Vagina (tissue), 2 donors: ENCODE measurements at places on chromosomes 5 and 9. TPM values are rescaled to one million over a fixed set of nuclear protein-coding genes. Genes with fewer than 3 reads are reported as not detected.

- H3K4me3 ChIP-seq, result no peak overlapping the region
- no peaks in the 10 kb centered on the region for H3K27me3 ChIP-seq
- peaks cover 12% of the 10 kb centered on the region for H3K4me1 ChIP-seq
- DNase-seq, result no peak
Observed at GRCh38 chr9:114958021-114958843, 27.8 kb upstream of the TNFSF8 start.

DNA sequence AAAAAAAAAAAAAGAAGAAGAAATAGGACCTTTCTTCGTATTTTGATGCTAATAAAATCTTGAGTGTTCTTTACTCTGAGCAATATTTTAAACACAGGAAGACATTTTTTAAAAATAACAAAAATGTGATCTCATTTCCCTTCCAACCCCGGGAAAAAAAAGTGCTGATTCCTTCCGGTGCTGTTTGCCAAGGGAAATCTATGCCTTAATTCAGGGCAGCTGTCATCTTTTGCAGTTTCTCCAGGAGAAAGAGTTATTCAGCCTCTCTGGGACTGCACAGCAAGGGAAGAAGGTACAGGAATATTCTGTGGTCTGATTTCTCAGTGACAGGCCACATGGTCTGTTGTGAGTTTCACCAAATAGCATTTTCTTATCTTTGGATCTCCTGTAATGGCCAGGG, 291.9 kb upstream of the IRX1 start:
- no peaks in the 10 kb centered on the region for H3K27me3 ChIP-seq
- no peak overlapping the region for H3K27ac ChIP-seq
- H3K4me1 ChIP-seq, result no peaks in the 10 kb centered on the region
- H3K36me3 ChIP-seq, result no peaks in the 10 kb centered on the region
- H3K4me3 ChIP-seq, result no peak overlapping the region

DNA sequence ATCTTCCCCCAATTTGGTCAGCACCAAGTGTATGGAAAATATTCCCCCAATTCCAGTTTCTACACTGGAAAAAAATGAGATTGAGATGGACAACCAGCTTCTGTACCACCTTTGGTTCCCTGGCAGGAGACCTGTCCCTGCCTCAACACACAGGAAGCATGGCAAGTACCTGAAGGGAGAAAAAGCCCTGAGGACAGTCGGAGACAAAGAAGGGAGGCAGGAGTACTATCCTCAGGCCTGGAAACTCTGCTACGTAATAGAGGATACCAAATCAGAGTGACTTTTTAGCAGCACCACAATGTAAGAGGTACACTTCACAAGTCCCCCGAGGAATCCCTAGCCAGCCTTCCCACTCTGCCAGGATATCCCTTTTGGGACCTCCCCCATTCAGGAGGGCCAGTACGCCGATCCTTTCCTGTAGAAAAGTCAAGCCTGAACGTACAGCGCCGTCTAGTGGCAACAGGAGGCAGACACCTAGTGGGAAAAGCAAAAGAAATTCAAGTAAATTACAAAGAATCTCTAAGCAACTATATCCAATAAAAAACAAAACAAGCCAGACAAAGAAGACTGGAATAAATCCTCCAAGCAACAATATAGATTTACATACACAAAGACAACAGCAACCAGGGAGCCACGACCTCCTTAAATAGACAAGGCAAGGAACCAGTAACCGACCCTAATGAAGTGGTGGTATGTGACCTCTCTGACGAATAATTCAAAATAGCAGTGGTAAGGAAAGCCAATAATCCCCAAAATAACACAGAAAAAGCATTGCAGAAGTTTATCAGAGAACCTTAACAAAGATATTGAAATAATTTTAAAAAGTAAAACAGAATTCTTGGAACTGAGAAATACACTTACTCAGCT, 63.3 kb upstream of the SLCO6A1 start:
- no peak overlapping the region for H3K27ac ChIP-seq
- H3K4me3 ChIP-seq, result no peak overlapping the region
- DNase-seq, result no peak
- no peaks in the 10 kb centered on the region for H3K36me3 ChIP-seq
- H3K27me3 ChIP-seq, result no peaks in the 10 kb centered on the region
- H3K4me1 ChIP-seq, result no peaks in the 10 kb centered on the region

DNA sequence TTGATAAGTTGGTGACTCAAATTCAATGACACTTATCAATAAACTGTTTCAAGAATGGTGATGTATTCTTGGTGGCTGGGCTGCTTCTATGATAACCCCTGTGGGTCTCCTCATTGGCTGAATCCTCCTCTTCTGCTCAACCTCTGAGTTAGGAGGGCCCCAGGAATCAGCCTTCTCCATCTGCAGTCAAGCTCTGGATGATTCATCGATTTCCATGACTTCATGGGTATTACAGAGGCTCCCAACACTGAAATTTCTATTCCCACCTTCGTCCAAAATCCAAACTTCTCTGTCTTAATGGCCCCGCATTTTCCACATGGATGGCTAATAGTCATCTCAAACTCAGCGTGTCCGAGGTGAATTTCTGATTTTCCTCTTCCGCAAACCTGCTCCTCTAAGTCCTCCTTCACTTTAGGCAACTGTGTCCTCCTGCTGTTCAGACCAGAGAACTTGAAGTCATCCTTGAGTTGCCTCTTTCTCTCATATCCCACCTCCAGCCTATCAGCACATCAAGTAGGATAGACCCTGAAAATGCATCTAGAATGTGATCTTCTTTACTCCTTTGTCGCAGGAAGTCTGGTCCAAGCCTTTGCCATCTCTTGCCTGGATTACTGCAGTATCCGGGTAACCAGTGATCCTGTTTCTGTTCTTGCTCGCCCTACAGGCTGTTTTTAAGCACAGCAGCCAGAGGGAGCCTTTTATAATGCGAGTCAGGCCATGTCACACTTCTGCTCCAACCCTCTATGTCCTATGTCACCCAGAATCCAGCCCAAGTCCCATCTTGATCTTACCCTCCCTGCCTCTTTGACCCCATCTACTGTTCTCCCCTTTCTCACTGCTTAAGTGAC, 41.4 kb upstream of the IL7R start:
- H3K27me3 ChIP-seq, result no peaks in the 10 kb centered on the region
- H3K4me3 ChIP-seq, result no peak overlapping the region
- H3K4me1 ChIP-seq, result no peaks in the 10 kb centered on the region
- no peaks in the 10 kb centered on the region for H3K36me3 ChIP-seq

PCDHGB4 gene
- total RNA-seq, result 10.3 TPM

DNA sequence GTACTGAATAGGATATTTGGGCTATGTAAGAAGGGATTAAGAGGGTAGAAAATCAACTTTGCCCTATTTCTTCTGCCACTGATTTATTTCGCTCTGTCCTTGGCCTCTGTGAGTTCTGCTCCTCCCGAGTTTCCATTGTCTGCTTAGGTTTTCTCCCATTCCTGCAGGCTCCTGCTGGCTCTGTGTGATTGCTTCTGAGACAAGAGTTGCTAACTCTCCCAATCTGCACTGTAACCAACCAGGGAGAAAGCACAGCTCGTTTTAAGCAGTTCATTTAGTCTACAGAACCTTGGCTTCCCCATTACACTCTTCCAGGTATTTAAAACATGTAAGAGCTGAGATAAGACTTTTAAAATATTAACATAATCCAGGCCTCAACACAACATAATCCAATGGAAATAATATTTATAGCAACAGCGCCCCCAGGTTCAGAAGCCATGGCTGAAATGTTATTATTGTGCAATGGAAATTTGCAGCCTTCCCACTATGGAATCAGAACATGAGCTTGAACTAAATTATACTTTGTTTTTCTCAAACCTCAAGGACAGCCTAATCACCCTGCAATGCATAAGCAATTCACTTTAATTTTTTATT, 203.5 kb downstream of the ERCC6L2 start:
- H3K36me3 ChIP-seq, result no peaks in the 10 kb centered on the region
- H3K27ac ChIP-seq, result no peak overlapping the region
- H3K4me3 ChIP-seq, result no peak overlapping the region
- no peaks in the 10 kb centered on the region for H3K4me1 ChIP-seq
- no peaks in the 10 kb centered on the region for H3K27me3 ChIP-seq

- no peak for DNase-seq
- no peak overlapping the region for H3K27ac ChIP-seq
- H3K27me3 ChIP-seq, result no peaks in the 10 kb centered on the region
- H3K4me3 ChIP-seq, result no peak overlapping the region
- H3K4me1 ChIP-seq, result no peaks in the 10 kb centered on the region
Observed at GRCh38 chr5:91345461-91345860, 37.7 kb downstream of the ARRDC3 start.

IPPK gene
- 39.5 TPM for total RNA-seq

DNA sequence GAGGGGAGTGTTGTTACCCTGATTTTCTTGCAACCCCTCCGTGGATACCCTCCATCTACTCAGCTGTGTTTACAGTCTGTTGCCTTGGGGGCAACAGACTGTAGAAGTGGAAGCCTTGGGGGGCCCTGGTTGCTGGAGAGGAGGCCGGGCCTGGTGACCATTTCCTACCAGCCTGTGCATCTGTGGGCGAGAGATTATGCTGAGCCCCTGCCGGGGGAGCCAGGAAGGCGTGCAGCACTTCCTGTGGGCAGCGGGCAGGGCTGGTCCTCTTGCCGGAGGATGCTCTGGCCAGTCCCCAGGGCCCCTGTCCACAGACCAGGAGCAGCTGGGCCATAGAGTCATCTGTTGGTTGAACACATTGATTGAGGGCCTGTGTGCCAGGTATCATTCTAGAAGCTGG, 11.1 kb downstream of the ERGIC1 start:
- peaks cover 58% of the 10 kb centered on the region for H3K4me1 ChIP-seq
- H3K27ac ChIP-seq, result no peak overlapping the region
- H3K4me3 ChIP-seq, result no peak overlapping the region
- no peaks in the 10 kb centered on the region for H3K27me3 ChIP-seq
- H3K36me3 ChIP-seq, result no peaks in the 10 kb centered on the region
- DNase-seq, result no peak

ZBTB34 gene
- 8.6 TPM for total RNA-seq

- no peaks in the 10 kb centered on the region for H3K4me1 ChIP-seq
- H3K36me3 ChIP-seq, result no peaks in the 10 kb centered on the region
- no peak overlapping the region for H3K4me3 ChIP-seq
- no peak overlapping the region for H3K27ac ChIP-seq
- H3K27me3 ChIP-seq, result no peaks in the 10 kb centered on the region
Observed at GRCh38 chr9:117987945-117988344, 283.7 kb downstream of the TLR4 start.

DNA sequence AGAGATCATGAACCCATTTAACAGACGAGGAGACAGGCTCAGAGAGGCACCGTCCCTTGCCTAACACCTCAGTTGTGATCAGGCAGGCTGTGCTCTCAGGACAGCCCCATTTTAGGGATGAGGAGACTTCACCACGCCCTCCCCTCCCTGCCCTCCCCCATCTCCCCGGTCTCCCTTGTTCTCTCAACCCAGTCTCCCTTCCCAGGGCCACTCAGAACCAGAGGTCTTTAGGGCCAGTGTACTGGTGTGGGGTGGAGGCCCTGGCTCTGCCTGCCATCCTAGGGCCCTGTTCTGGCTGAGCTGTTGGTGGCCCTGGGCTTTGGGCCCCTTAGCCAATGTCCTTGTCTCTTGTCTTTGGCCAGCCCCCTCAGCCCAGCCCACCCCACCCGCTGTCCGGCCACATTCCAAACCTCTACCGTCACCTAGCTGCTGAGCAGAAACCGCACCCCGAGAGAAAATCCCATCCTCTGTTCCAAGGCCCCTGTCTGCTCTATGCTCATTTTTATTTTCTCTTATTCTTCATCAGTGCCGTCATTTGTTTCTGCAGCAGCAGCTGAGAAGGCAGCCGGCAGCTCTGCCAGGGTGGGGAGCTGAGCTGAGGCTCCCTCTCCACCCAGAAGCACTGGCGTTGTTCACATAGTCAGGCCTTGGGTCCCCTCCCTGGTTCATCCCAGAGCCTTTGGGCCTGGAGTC, 33.9 kb downstream of the OLFML2A start:
- no peaks in the 10 kb centered on the region for H3K36me3 ChIP-seq
- peaks cover 44% of the 10 kb centered on the region for H3K4me1 ChIP-seq
- H3K4me3 ChIP-seq, result no peak overlapping the region
- peak overlapping the region; percentile 75 for H3K27ac ChIP-seq
- H3K27me3 ChIP-seq, result no peaks in the 10 kb centered on the region
- DNase-seq, result no peak

DNA sequence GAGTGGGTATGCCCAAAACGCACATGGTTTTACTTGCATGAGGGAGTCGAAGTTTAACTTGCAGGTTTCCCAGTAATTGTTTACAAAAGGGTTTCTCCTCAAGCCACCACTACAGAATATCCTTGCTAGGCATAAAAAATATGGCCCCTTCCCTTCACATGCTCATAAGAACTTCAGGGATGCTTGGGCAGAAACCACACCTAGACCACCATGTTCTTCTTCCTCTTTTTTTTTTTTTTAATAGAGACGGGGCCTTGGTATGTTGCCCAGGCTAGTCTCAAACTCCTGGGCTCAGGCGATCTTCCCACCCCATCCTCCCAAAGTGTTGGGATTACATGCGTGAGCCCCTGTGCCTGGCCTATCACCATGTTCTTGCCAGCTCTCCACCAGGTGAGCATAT, 18.6 kb upstream of the PLIN2 start:
- H3K27me3 ChIP-seq, result no peaks in the 10 kb centered on the region
- H3K27ac ChIP-seq, result no peak overlapping the region
- DNase-seq, result no peak
- no peaks in the 10 kb centered on the region for H3K36me3 ChIP-seq

- H3K4me1 ChIP-seq, result no peaks in the 10 kb centered on the region
- no peak for DNase-seq
- H3K4me3 ChIP-seq, result no peak overlapping the region
- H3K27ac ChIP-seq, result no peak overlapping the region
Observed at GRCh38 chr5:151523335-151523734, 67.8 kb downstream of the FAT2 start.

DNA sequence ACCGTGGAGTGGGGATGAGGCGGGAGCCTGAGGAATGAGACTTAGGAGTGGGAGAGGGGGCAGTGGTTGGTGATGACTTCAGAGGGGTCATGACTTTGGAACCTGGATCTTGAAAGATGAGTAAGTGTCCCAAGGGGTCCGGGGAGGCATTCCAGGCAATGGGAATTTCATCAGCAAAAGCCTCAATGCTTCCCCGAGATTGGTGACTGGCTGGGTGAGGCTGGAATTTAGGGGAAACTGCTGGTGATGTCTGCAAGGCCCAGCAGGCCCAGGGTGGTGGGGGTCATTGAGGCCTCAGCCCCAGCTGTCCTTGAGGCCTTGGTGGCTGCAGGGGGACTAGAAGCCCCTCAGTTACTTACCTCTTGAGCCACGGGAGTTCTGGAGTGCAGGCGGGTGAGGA, 7.5 kb downstream of the NDST1 start:
- DNase-seq, result peak; percentile 93
- H3K36me3 ChIP-seq, result no peaks in the 10 kb centered on the region
- H3K4me3 ChIP-seq, result no peak overlapping the region
- H3K27me3 ChIP-seq, result no peaks in the 10 kb centered on the region
- H3K27ac ChIP-seq, result peak overlapping the region; percentile 83

MOB3B gene
- 11.0 TPM for total RNA-seq

GRCh38 chr9:76701441-76702039, 62.7 kb upstream of the PCA3 start:
- H3K4me1 ChIP-seq, result no peaks in the 10 kb centered on the region
- no peak for DNase-seq
- no peak overlapping the region for H3K4me3 ChIP-seq
- H3K36me3 ChIP-seq, result no peaks in the 10 kb centered on the region
- no peaks in the 10 kb centered on the region for H3K27me3 ChIP-seq
- H3K27ac ChIP-seq, result no peak overlapping the region

- no peaks in the 10 kb centered on the region for H3K4me1 ChIP-seq
- H3K27ac ChIP-seq, result no peak overlapping the region
- H3K4me3 ChIP-seq, result no peak overlapping the region
- H3K36me3 ChIP-seq, result no peaks in the 10 kb centered on the region
Observed at GRCh38 chr9:16182784-16183183, 629.9 kb downstream of the CCDC171 start.
